Retinal pigment epithelial cell (primary cell): ENCODE measurements at places on chromosomes 5 and 9.

DNA sequence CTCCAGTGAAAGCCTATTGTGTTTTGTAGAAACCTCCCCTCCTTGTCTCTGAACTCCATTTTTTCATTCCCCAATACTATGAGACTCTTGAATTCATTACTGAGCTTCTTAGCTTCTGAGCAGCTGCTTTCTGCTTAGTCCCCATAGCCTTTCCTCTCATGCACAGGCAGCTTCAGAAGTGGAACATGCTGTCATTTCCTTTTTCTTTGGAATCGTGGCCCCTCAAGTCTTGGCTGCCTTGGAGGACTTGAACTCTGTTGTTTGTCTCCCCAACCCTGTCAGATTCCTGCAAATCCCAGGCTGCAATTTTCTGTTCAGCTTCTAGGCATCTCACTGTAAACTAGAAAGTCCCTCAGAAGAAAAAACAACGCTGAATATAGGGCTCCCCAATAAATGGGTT lies 268.5 kb downstream of the ARRDC3 start:
- DNase-seq: no peak

- DNase-seq: no peak
Observed at GRCh38 chr5:156670615-156671014, 179.5 kb upstream of the PPP1R2B start.

DNA sequence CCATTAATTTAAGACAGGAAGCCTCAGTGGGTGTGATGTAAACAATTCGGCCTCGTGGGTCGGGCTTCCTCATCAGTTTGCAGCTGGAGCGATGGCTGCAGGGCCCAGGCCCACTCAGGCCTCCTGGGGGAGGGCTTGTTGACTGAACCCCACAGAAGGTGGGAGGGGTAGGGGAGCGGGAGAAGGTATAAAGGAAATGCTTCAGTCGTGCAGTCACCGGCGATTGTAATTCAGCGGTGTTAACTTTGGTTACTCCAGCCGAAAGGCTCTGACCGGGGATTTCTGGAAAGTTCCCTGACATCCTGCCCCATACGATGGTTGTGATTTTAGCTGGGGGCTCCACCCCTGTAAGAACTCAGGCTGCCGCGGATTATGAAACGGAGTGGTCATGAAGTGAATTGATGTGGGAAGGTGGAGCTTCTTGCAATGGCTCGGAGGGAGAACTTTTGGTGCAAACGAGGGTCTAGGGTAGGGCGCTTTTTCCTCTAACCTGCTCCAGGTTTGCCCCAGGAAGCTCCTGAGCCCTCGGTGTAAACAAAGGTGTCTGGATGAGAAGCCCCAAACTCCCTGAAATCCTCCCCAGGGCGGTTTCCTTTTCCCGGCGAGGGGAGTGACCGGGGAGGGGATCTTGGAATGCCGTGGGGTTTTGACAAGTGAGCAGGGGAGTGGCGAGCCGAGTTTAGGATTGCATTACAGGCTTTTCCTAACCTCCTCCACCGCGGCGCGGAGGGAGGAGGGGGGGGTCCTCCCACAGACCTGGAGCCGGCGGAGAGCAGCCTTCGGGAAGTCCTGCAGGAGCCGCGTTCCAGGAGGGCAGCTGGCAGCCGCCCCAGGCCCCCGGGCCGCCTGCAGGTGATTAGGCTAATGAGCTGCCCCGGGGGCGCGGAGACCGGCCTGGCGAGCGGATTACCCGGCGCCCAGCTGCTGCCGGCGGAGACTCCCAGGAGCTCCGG lies 215.5 kb downstream of the PDZD2 start:
- DNase-seq: no peak

DNA sequence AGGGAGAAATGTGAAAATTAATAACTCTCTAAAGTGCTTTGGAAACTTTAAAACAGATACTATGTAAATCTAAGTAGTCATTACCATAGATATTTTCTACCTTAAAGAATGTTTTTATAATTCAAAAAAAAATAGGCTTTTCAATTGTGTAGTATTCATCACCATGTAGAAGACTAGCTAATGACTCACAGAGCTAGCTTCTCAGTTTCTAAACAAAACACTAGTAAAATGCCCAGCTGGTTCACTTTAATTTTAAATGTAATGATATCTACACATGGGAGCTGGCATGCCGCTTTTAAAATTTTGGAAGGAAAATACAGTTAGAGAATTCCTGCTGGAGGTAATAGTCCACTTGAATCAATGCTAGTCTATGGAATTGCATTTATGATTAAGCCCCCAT lies 509.8 kb downstream of the CSNK1G3 start:
- no peak for DNase-seq

- DNase-seq: no peak
Observed at GRCh38 chr5:173499471-173500212, 116.8 kb downstream of the BOD1 start.

DNA sequence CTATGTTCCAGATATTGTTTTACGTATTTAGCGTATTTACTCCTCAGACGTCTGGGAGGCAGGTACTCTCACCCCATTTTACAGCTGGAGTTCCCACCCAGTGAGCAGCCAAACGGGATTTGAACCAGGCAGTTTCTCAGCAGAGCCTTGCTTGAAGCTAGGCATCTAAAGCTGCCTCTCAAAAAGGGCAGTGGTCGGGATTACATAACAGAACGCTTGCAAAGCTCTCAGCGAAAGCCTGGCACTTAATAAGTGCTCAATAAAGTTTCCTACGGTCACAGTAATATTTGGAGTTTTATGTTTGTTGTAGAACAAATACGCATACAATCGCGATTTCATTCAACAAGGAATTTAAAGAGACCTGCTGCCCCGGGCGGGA lies 286 bp upstream of the BSPRY start:
- DNase-seq: no peak

DNA sequence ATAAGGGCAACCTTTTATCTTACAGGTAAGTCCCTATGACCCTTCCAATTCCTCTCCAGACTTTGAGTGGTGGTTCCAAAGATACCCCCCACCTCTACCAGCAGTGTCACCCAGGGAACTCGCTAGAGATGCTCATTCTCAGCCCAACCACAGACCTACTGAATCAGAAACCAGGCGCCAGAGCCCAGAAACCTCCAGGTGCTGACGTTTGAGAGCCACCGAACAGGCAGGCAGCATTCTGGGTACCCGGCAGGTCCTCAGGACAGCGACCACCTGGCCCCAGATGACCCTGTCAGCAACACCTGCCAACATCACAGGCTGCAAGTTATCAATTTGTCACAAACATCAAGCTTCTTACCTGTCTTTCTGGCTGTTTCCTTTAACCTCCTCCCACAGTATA lies 19.5 kb downstream of the RAPGEF1 start:
- DNase-seq: no peak

DNA sequence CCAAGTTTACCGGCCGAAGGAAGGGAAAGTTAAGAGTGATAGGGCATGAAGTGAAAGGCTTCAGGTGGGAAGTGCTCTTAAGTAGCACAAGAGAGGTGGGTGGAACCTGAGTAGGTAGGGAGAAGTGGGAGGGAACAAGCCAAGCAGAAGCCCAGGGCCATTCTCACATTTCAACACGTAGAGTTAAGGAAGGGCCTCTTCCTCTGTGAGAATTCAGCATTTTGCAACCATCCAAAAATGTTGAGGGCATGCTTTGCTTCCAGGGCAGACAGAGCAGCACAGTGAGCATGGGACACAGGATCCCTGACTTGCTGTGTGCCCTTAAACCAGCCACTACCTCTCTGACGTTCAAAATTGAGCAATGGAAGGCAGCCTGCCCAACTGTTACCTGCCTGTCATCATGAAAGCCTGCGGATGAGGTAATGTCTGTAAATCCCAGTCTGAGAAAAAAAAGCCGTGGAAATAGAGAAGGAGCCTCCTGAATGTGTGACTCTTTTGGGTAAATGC lies 3.3 kb downstream of the CYFIP2 start:
- no peak for DNase-seq

GRCh38 chr9:133368249-133368881 lies 7.5 kb downstream of the SURF4 start:
- DNase-seq: no peak

GRCh38 chr9:89722712-89723111 lies 117.9 kb downstream of the GADD45G start:
- no peak for DNase-seq

DNA sequence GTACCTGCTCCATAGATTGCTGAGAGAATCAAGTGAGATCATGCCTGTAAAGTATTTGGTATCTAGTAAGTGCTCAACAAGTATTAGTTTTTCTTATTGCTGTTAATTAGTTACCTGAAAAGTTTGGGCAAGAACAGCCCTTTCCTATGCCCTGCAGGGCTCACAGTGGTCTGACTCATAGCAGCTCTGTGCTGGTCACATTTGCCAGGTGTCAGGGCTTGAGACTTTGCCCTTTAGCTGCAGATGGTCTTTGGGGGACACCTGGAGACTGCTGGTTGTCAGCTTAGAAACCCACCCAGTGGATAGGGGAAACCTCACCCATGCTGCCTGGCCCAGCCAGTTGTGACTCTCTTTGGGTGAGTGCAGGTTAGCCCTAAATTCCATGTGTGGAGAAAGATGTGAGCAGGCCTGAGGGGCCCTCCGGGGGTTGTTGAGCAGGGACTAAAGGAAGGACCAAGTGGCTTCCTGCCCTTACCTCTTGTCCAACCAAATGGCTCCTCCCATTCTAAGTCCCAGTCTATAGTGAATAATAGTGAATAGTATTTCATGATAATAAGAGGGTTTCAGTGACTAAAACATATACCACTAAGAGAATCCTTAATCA lies 9.0 kb downstream of the COL27A1 start:
- no peak for DNase-seq

- no peak for DNase-seq
Observed at GRCh38 chr9:90890146-90890810, 88.7 kb downstream of the SYK start.

- DNase-seq: no peak
Observed at GRCh38 chr9:135299239-135299590, 180.4 kb upstream of the PPP1R26 start.

DNA sequence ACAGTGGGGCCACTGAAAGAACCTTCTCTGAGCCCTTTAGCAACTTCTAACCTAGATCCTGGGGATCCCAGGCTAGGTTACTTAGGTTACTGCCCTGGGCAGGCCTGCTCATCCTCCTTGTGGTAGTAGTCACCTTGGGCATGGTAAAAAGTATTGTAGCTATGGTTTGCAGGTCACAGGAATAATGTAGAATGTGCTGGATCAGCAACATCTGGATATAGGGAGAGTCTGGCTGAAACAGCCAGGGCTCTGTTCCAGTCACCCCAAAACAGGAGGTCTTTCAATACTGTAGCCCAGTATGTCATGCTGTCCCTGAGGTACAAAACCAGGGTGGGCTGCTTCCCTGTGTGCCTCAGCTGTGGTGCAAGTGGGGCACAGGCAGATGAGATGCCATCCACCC lies 33.6 kb downstream of the UGT3A2 start:
- DNase-seq: no peak

DNA sequence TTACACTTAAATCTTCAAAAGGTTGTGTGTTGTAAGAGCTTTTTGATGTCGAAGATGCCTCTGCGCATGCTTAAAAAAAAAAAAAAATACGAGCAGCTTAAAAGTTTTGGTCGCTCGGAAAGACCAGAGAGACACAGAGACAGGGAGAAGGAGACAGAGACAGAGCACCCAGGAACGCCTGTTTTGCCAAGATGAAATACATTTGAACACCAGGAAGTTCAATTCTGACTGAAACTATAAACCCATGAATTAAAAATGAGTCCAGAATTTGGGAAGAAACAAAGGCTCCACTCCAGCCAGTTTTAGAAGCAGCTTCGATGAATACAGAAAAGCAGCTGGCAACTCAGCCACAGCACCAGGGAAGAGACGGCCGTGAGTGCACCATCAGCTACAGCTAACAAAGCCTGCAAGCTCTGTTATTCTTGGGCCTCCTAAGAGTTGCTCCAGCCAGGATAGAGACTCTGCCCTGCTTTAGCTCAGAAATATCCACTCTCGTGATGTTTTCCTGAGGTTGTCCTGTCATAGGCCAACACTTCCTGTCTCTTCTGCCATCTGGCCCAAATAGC lies 2.5 kb upstream of the ZNF474 start:
- DNase-seq: no peak

- DNase-seq: no peak
Observed at GRCh38 chr5:103402851-103403250, 144.3 kb downstream of the MACIR start.

- DNase-seq: no peak
Observed at GRCh38 chr5:84568171-84568570, 183.5 kb upstream of the EDIL3 start.

DNA sequence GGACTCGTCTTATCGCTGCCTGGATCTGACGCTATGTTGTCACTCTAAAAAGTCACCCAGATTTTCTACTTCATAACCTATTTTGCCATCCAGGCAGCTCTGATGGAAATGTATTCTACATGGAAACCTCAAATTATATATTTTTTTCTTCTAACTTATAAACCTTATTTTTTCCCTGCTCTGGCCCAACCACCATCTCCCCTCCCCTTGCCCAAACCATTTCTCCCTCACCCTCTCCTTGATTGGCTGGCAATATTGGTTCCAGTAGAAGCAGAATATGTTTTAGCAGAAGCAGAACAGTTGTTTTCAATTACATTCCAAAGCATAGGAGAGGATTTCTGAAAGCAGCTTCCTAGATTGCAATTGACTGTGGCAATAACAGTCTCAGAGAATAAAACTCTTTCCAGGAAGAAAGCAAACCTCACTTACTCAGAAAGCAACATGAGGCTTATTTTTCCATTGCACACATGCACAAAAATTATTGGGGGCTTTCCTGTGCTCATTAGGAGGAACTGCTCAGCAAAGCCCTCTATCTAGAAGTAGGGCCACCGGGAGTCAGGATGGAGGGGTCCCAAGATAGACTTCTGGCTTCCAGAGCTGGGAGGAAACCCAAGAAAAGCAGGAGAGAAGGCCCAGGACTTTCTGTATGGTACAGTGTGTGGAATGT lies 191.8 kb downstream of the ESM1 start:
- no peak for DNase-seq

DNA sequence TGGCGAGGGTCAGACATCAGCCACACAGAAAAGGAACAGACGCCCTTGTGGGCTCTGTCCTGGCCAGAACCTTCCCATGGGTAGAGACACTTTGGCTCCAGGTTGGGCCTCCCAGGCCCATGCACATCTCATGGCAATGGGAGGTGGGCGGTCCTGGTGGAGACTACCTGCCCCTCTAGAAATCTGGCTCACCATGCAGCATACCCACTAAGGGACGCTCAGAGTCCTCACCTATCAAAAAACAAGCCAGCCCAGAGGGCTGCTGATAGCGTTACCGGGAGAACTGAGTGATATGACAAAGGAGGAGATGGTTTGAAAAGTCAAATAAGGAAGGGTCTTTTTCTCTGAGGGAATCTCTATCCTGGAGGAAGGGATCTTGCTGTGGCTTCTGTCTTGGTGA lies 62.1 kb downstream of the C5orf15 start:
- no peak for DNase-seq

DNA sequence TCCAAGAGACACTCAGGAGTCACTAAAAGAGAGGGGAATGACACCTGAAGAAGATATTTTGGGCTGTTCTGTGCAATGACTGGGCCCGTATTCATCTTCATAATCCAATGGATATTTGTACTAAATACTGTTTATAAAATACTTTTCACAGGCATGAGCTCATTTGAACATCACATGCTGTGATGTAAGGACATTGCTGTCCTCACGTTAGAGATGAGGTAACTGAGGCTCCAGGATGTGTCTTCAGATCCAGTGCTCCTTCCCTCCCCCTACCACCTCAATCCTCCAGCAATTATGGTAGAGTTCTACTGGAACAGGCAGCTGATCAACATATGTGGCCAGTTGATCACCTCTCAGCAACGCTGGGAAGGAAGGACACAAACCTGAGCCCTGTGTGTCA lies 139.4 kb upstream of the OSMR start:
- no peak for DNase-seq

- no peak for DNase-seq
Observed at GRCh38 chr9:81522716-81523551, 166.4 kb downstream of the TLE1 start.

- no peak for DNase-seq
Observed at GRCh38 chr5:73672132-73672531, 46.1 kb downstream of the ARHGEF28 start.

GRCh38 chr9:123601828-123602227 lies 245.8 kb downstream of the CRB2 start:
- no peak for DNase-seq
